RPMI8226 (cell line): ENCODE measurements at places on chromosomes 7 and 10.

GRCh38 chr10:100895346-100895745 is 17.4 kb upstream of the SLF2 start:
- DNase-seq, result no peak

DNA sequence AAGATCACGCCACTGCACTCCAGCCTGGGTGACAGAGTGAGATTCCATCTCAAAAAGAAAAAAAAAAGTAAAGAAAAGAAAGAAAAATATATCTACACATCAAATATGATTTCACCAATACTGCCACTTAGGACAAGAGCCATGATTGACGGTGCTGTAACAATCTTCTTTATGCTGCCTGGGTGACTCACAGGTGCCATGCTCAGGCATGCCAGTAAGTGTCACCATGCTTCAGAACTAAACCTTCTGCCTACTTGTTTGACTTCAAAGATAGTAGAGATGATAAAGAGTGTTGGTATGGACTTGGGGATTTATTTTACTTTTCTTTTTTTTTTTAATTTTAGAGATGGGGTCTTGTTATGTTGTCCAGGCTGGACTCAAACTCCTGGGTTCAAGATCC is 33.6 kb upstream of the DNMBP start:
- no peak for DNase-seq

GRCh38 chr7:129307592-129307991 is 82.8 kb downstream of the AHCYL2 start:
- DNase-seq, result no peak

- DNase-seq, result no peak
These were observed 85.5 kb downstream of the PARD3 start for GRCh38 chr10:34729619-34730018.

DNA sequence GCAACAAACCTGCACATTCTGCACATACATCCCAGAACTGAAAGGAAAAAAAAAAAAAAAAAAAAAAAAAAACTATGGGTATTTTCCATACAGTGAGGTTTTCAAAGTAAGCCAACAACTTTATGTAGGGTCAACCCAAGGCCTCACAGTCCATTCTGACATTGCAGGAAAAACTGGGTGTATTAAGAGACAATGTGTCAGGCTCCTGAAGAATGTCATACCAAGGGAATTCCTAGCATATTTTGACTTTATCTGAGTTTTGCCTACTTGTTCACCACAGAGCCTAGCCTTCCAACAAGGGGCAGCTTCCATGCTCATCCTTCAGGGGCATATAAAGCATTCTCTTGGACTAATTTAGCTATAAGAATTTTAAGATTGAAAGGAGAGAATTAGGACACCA is 368.9 kb downstream of the PLXDC2 start:
- DNase-seq, result no peak

GRCh38 chr10:15349112-15349511 is 22.0 kb downstream of the FAM171A1 start:
- no peak for DNase-seq

DNA sequence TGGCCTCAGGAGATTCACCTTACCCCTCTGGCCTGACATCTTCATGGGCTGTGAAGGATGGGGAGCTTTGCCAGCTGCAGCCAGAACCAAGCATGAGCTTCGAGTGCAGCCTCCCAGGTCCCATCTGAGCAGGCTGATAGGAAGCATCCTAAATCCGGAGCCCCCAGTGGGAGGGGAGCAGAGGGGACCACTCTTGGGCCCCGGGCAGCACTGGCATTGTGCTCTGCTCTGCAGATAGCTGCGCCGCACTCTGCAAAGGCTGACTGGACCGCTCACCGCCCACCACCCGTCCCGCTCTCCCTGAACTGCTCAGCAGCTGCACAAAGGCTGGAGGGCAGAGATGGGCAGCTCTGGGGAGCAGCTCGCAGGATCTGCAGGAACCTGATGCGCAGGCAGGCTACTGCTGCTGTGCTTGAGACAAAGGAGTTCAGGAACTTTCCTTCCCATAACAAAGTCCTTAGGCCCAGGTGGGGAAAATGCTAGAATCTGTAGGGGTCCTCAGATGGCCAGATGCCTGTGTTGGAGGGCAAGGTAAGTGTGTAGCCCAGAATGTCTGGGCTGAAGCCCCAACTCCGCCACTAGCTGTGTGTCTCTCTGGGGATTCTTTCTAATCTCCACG is 51.8 kb downstream of the ARHGAP22 start:
- no peak for DNase-seq

DNA sequence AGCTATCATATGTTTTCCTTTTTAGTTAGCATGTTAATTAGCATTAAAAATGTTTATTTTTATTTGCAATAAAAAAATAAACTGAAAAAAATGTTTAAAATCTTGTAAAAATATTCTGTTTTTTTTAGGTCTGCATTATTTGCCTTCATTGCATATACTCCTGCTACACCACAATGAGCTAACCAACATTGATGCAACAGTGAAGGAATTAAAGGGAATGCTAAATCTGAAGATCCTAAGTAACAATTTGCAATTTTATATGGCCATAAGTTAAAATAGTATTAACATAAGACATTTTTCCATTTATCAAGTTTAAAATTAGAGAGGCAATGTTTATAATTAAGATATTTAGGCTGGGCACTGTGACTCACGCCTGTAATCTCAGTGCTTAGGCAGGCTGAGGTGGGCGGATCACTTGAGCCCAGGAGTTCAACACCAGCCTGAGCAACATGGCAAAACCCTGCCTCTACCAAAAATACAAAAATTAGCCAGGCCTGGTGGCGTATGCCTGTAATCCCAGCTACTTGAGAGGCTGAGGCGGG is 32.2 kb downstream of the LRRC72 start:
- DNase-seq, result no peak

GRCh38 chr7:82109288-82109687 is 334.3 kb downstream of the CACNA2D1 start:
- DNase-seq, result no peak
